ENCODE measurements at places on chromosomes 5 and 9.

- no peak for DNase-seq
Measured at GRCh38 chr5:34639852-34640626, 16.1 kb upstream of the RAI14 start.

DNA sequence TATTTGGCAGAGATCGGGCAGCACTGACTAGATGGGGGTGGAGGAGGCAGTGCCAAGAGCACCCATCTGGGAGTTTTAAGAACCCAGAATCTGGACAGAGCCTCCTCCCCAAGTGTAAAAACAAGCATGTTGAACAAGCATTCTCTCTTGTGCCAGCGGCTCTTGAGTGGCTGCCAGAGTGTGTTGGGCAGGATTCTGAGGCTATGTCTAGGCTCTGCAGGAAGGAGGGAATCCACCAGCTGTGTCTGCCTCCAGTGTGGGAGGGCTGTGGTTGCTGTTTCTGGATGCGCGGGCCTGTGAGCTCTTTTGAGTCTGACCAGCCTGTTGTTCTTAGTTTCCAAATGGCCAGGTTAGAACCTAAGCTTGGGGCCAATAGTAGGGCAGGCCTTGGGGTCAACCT lies 39.8 kb downstream of the HMCN2 start:
- no peak for DNase-seq

DNA sequence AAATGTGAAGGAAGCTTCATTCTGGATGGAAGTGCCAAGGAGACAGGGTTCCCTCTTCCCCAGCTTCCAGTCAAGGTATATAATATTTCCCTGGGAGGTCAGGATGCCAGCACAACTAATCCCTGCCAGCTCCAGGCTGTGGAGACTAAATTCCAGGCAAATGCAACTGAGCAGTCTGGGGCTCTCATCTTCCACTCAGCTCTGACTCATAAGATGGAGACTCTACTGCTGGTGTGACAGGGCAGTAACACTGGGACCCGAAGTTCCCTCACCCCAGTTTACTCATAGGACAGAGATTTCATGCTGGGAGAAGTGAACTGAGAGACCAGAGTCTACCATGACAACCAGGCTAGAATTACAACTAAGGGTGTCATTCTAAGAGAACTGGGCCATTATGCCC lies 235.4 kb downstream of the FSTL4 start:
- DNase-seq = no peak

DNA sequence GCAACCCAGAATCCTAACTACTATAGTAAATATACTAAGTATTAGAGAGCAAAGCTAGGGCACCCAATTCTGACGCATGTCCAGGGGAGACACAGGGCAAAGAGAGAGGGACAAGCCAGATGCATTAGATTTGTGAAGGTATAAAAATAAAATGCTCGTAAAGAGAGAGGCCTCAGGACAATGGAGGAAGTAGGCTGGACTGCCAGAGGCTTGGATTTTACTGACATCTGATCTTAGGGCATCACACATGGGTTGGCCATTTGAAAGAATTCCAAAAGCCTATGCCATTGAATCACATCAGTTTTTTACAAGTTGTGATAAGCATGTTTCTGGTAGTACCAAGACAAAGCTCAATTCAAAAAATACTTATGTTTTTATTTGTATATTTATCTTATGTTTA lies 149.3 kb upstream of the MSX2 start:
- no peak for DNase-seq

DNA sequence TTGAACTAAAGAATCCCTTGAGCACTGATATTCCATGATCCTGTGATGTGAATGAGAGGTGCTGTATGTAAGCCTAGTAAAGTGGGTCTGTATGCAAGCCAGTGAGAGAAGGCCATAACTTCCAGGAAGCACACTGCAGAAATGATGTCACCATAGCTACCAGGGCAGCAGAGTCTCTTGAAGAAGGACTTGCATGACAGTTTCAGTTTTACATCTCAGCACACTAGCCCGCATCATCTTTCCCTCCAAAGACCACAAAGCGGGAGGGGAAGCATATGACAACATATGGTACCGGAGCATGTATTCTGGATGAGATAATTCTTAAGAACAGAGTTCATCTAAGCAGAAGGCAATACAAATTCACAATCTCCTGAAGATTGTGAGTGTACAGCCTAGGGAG lies 37.6 kb upstream of the MAST4 start:
- DNase-seq = no peak

DNA sequence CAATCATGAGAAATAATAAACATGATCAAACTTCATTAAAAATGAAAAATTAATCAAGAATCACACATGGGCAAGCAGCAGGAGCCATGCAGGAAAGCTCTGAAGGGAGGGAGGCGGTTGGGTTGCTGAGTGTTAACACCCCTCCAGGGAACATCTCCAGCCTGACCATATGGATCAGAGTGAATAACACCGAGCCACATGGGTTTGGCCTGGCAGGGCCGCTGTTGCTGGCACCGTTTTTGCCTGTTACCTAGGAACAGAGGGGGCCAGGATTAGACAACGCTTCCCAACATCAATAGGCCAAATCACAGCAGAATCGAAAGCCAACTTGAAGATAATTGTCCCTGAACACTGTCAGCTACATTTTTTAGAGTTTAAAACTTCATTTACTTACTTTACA lies 160.2 kb downstream of the DENND1A start:
- DNase-seq = no peak

DNA sequence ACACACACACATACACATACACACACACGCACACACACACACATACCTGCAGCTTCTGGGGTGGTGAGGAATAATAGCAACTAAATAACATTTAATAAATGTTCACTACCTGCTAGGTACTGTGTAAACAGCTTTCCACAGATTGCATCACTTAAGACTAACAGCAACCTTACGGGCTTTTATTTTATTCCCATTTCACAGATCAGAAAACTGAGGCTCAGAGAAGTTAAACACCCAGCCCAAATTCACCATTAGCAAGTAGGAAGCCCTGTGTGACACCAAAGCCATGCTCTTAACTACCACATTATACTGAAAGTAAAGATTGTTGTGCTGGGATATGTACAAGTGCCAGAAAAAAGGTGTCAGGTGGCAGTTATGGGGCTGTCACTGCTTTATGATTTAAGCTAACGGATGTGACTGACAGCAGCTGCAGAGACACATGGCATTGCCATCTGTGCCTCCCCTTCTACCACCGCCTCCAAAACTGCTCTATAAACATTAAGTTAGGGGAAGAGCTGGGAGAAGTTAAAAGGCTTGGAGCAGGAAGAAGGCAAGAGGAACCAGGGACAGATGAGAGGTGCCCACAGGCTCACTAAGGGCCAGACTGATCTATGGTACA lies 13.6 kb downstream of the MTMR12 start:
- no peak for DNase-seq

- no peak for DNase-seq
Measured at GRCh38 chr5:98630621-98631020, 142.8 kb upstream of the RGMB start.

DNA sequence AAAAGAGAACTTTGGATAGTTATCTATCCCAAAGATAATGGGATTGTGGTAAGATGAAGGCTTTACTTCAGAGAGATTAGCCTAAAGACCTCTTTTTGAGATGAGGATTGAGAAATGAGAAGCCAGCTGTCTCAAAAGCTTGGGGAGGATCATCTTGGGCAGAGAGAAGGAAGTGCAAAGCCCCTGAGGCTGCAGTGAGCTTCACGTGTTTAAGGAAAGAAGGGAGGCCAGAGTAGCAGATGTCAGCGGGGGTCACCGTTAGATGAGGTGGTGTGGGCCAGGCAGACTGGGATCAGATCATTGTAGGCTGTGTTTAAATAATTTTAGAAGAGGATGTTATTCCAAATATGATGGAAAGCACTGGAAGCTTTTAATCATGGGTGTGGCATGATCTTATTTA lies 270.1 kb downstream of the ARHGEF28 start:
- no peak for DNase-seq

DNA sequence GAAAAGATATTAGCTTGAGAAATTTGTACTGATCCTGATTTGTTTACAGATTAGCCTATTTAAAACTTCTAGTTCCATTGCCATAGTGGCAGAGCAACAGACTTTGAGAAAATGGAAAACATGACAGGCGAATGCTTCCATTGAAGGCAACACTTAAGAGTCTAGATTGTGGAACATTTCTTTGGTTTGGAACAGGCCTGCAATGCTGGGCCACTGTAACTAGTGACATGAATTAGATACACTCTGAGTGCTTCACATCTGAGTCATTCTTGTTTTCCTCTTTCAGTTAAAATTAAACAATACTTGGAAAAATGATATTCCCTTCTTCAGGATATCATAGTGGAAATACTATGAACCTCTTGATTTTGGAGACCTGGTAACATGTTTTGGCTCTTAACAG lies 453.6 kb upstream of the TUSC1 start:
- no peak for DNase-seq

DNA sequence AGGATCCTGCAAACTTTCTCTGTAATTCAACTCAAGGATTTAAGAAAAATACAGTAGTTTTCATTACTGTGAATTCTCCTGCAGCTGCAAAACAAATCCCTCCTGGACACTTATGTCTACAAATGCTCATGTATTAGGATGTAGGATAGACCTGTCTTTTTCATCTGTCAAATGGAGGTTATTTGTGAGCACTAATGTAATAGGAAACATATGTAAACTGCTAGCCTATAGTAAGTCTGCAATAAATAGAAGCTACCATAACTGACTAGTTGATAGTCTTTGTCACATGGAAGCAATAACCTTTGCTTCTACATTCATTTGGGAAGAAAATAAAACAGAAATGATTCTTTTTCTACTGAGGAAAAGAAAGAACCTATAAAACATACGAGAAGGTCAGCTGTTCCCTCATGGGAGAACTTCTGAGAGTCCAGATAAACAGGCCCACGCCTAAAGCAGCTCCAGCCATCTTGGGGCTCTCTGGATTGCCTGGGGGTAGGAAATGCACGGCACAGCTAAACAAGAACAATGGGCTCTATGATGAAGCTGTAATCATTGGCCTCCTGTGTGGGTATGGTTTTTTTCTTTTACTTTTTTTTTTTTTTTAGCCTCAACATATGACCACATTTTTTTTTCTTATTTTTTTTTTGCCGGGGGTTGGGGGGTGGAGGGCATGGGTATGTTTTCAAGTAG lies 6.2 kb downstream of the KCNV2 start:
- DNase-seq = no peak

GRCh38 chr9:135887585-135888050 lies 19.7 kb downstream of the CAMSAP1 start:
- peak; percentile 32 for DNase-seq

DNA sequence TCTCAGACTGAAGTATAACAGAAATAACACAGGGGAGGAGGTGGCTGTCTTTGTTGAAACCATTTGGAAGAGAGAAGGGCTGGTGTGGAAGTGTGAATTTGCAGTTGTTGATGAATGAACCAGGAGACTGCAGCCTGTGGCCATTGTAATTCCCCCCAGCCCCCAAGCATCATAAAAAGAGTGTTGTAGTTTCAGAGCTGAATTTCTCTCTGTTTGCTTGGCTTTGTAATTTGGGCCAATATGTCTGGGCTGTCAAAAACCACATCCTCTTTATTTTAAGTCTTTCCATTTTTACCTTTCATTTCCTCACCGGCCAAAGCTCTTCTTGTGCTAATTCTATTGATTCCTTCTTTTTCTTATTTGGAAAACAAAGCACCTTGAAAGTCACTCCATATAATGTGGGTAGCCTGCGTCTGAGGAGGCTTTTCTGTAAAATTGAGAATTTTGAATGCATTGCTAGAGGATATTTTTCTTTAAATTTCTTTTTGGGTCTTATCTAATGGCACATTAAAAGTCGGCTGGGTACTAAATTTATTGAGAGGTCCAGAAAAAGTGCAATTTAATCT lies 383.3 kb downstream of the OSTF1 start:
- DNase-seq = no peak

GRCh38 chr9:8096091-8096490 lies 296.5 kb upstream of the DMAC1 start:
- DNase-seq = no peak

- no peak for DNase-seq
Measured at GRCh38 chr5:55308254-55308836, 556 bp downstream of the MTREX start.

DNA sequence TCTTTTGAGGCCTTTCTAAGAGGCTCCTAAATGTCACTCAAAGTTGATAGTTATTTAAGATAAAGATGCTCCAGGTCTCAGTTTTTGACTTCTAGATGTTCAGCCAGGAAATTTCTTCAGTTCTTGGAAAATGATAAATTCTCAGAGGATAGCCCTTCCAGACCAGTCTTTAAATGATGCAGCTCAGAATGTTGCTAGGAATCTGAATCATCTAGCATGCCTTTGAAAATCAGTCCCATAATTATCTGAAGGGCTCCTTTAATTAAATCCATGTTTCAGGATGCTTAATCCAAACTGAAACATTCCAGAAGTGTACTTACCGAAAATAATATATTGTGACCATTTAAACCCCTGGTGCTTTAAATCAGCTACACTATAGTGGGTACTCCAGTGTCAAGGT lies 107.5 kb upstream of the FBN2 start:
- no peak for DNase-seq

DNA sequence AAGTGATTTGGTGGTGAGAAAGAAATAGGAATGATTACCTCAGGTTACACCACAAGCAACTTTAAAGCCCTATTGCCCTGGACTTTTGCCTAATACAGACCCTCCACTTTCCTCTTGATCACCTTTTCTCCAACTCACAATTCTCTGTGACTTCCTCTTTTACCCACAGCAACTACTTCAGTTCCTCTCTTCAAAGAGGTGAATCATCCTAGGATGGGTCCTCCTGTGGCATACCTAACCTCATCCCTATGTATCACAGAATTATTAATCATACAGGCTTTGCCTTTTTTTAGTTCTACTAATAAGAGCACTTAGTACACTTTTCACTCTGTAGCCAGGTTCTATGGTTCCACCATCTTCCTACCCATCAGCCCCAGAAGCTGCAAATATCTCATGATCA lies 19.6 kb upstream of the INSL6 start:
- DNase-seq = no peak

- no peak for DNase-seq
Measured at GRCh38 chr9:16060436-16061129, 507.7 kb downstream of the CCDC171 start.

GRCh38 chr9:116891424-116891823 lies 204.3 kb downstream of the TRIM32 start:
- DNase-seq = no peak

DNA sequence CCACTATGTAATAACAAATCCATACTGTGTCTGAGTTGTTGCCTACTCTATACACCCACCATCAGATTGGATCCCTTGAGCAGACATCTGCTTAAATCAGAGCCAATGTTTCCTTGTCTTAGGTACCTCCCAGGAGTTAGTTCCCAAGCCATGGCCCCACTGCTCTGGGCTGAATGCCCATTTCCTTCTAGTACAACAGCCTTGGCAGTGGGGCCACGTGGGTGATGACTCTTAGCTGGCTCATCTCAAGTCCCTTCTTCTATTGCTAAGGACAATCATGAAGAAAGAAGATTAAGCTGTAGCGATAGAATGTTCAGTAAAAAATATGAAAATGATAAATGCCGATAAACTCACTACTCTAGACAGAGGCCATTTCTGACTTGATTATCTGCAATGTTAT lies 16.6 kb downstream of the PTGR1 start:
- DNase-seq = no peak
